Bronchus fibroblast of lung (primary cell): ENCODE measurements at places on chromosomes 11 and 22. TPM values are rescaled to one million over a fixed set of nuclear protein-coding genes. Genes with fewer than 3 reads are reported as not detected.

APOL3 gene
- 3.1 and 3.9 TPM in 2 replicates for total RNA-seq

NLRP14 gene
- not detected in 2 replicates for total RNA-seq

LRRC51 gene
- 4.6 and 10.9 TPM in 2 replicates for total RNA-seq

SYT7 gene
- 0.30 and 0.67 TPM in 2 replicates for total RNA-seq

DMC1 gene
- 2.2 and 2.4 TPM in 2 replicates for total RNA-seq

MMP11 gene
- total RNA-seq: 4.5 and 5.4 TPM in 2 replicates

OR51B2 gene
- not detected in 2 replicates for total RNA-seq

MRGPRE gene
- not detected in 2 replicates for total RNA-seq

MIOX gene
- 0.17 TPM in 1 of 2 replicates, not detected in the other for total RNA-seq

TCN2 gene
- 11.1 and 15.2 TPM in 2 replicates for total RNA-seq

PDGFB gene
- 1.8 and 1.9 TPM in 2 replicates for total RNA-seq

OR4C13 gene
- not detected in 2 replicates for total RNA-seq

CRYBB1 gene
- total RNA-seq: not detected in 2 replicates

ACTN3 gene
- not detected in 2 replicates for total RNA-seq

FAM111B gene
- 8.6 and 10.6 TPM in 2 replicates for total RNA-seq

GAL3ST1 gene
- 0.17 and 0.30 TPM in 2 replicates for total RNA-seq

PIK3IP1 gene
- total RNA-seq: 9.5 and 11.3 TPM in 2 replicates

TECTA gene
- total RNA-seq: under 0.01 and 0.17 TPM in 2 replicates
